ENCODE measurements at places on chromosomes 16 and 17. TPM values are rescaled to one million over a fixed set of nuclear protein-coding genes. Genes with fewer than 3 reads are reported as not detected.

The EPOP gene
- total RNA-seq, result 0.88 TPM

The ZNF385C gene
- not detected for total RNA-seq

The TEN1 gene
- 15.3 TPM for total RNA-seq

The PDILT gene
- total RNA-seq, result not detected

The CACNG1 gene
- total RNA-seq, result not detected

The CCL8 gene
- not detected for total RNA-seq

The HID1 gene
- total RNA-seq, result 4.7 TPM

The OR4D1 gene
- not detected for total RNA-seq

The ARHGAP23 gene
- 76.7 TPM for total RNA-seq

The SMIM36 gene
- total RNA-seq, result not detected

The MYCBPAP gene
- total RNA-seq, result 0.44 TPM

The DOC2A gene
- not detected for total RNA-seq

The TSEN54 gene
- total RNA-seq, result 12.7 TPM
